ENCODE measurements at places on chromosomes 12 and 14.
A peak's percentile ranks its signal among the peaks of the same experiment; 100 is the strongest.

DNA sequence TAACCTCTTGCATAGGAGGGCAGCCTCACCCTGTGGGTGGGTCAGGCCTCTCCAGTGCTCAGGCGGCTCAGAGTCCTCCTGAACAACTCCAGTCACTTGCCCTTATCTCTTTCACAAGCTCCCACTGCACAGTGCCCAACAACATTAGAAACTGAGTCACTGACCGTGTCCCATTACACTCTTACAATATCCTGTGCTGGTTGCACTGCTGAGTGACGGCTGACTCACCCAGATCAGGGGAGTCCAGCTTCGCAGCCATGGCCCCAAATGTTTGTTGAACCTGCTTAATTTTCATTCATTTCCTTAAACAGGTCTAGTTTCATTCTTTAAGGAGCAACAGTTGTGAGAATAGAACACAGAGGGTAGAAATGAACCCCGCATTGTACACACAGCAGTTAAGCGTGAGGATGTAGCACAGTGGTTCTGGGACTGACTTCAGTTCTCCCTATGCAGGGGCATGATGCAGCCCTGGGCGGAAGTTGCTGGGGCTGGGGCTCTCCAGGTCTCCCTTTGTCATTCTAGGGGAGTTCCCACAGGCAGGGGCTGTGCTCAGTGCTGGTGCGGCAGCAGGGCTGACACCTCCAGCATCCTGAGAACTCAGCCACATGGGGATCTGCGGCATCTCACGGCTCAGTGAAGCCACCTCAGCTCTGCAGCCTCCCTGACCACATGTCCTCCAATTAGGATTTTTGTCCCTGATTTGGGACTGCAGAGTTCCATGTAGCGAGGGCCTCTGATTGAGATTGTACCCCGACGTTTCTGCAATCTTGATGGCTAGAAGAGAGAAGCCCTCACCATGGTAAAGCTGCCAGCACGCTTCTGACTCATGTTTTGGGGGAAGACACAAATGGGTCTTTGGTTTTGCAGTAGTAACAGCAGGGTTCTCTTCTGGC, 16.1 kb downstream of the GPR68 start:
- DNase-seq, result peak; percentile 79

GRCh38 chr12:124842800-124843510, 20.7 kb downstream of the SCARB1 start:
- DNase-seq, result no peak

DNA sequence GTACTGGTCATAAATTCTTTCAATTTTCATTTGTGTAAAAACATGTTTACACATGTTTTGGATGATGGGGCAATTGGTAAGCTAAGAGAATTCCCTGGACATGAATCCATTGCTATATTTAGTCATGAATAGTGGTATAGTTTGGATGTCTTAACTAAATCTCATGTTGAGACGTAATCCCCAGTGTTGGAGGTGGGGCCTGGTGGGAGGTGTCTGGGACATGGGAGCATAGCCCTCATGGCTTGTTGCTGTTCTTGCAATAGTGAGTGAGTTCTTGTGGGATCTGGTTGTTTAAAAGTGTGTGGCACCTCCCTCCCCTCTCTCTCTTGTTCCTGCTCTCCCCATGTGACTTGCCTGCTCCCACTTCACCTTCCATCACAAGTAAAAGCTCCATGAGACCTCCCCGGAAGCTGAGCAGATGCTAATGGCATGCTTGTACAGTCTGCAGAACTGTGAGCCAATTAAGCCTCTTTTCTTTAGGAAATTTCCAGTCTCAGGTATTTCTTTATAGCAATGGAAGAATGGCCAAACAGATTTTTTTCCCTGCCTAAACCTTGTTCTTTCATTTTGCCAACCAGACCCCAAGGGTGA, 33.6 kb downstream of the CTSG start:
- no peak for DNase-seq

DNA sequence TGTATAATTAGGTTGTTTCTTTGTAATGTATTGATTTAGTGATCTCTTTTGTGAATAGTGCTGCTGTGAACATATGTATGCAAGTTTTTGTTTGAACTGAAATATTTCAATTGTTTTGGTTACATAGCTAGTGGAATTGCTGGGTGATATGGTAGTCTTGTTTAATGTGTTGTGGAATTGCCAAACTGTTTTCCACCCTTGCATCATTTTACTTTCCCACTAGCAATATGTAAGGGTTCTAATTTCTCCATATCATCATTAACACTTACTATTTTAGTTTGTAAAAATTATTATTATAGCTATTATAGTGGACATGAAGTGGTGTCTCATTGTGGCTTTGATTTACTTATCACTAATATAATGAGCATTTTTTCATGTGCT, 5.9 kb downstream of the G2E3 start:
- no peak for DNase-seq

GRCh38 chr14:89384023-89384422, 33.0 kb downstream of the FOXN3 start:
- no peak for DNase-seq

DNA sequence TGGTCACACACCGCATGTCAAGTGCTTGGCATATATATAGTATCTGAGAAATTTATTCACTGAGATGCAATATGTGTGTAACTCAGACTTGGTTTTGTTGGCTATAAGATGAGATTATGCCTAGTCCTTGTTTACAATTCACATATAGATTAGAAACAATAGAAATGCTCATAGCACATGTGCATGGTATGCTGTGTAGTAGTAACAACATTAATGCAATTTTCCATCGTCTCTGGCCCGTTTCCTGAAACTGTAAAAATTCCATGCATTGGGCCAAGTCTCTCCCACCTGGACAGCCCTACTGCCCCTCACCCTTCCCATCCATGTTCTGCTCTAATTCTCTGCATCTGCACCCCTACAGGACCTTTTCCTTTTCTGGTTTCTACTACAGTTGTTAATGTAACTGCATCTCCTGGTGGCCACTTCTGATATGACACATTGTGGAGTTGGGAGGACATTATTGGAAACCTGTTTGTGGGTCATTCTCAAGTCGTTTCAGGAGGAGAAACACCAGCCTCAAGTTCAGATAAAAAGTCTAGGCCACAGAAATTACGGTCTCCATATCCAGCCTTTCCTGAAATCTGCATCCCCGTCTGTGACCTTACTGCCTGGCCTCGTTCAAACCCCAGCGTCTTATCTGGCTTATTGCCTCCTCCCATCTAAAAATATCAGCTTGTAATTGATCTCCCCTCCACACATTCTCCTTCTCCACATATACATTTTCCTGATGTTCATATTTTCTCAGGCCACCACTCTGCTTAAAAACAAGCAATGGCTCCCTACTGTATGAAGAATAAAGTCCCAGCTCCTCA, 37.5 kb downstream of the EMP1 start:
- DNase-seq, result peak; percentile 9

GRCh38 chr12:113804961-113805600, 161.0 kb downstream of the RBM19 start:
- no peak for DNase-seq

DNA sequence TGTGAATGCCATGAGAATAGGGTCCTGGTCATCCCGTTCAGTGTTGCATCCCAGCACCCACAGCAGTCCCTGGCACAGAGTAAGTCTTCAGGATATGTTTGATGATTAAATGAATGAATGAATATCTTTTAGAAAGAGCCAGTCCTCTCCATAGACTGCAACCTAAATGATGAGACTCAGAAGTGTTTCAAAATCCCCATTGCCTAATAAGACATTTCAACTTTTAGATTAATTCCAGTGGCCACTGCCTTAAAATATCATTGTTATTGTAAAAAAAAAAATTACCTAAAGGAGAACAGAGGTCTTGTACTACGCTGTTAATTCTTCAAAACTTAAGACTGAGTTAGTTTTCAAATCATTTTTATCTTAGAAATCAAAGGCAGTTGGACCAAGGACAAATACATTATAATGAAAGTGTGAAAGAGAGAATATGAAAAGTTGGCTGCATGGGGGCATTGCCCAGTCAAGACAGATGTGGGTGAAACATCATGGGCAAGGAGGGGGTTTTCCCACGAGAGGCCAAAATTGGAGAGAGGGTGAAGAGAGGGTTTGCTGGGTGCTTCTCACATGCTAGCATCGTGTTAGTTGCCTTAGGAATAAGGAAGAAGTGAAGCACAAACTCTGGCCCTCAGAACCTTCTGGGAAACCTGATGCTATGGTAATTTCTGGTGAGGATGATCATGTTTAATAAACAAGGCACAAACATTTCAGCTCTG, 26.3 kb upstream of the CPM start:
- no peak for DNase-seq

GRCh38 chr12:54045868-54046521, 7.6 kb upstream of the HOXC4 start:
- no peak for DNase-seq

GRCh38 chr12:82019533-82019932, 260.4 kb upstream of the PPFIA2 start:
- DNase-seq, result no peak

- no peak for DNase-seq
Observed at GRCh38 chr14:77589099-77589498, 27.3 kb downstream of the SPTLC2 start.

DNA sequence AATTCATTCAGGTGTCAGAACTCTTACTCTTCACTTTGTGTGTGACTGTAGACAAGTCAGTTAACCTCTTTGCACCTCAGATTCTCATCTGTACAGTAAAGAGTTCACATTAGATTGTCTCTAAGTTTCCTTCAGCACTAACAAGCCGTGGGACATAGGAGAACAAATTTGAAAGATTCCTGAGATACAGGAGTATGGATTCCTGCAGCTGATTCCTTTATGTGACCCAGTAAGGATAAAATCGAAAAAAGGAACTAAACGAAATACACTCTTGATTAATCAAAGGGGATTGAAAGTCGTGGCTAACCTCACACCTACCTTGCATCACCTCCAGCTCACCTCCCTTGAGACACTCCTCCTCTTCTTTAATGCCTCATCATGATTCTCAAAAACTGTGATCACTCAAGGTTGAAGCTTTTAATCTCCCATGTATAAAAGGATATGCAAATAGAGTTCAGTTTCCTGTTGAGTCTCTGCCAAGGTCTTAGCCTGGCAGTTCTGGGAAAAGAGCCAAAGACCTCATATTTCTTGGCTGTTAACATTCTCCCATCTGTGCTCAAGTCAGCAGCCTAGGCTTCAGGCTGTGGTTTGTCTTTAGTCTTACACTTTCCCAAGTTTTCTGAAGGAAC, 156.6 kb downstream of the DAD1 start:
- no peak for DNase-seq

- no peak for DNase-seq
Observed at GRCh38 chr12:39348523-39348922, 94.4 kb downstream of the KIF21A start.

GRCh38 chr12:90060031-90060430, 351.4 kb upstream of the ATP2B1 start:
- no peak for DNase-seq

DNA sequence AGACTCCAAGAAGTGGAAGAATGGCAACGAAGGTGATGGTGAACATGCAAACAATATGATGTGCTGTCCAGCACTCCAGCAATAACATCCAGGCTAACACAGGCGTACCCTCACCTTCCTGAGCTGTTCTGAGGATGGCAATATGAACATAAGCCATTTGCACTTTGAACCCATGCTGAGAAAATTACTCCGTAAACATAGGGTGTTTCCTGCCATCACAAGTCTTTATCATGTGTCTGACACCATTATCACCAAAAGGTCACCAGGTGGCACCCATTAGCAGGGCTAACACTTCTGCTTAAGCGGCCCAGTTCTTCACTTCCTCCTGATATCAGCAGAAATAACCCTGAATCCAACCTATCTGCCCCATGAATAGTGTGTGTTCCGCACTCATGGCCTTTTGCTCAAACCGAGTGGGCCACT, 482.8 kb downstream of the MED13L start:
- DNase-seq, result no peak

DNA sequence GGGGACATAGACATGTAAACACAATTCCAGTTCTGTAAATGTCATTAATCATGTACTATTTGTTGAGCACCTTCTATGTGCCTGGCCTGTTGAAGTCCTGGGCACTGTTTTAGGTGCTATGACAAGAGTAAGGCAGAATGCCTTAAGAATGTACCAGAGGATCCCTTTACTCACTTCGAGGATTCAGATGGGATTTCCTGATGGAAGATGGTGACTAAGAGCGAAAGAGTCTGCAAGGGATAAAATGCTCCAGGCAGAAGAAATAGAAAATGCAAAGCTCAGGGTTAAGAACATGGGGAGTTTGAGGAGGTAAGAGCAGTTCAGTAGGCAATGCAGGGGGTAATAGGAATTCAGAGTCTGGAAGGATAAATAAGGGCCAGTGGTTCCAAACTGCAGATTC, 671.3 kb upstream of the TBX3 start:
- DNase-seq, result no peak

DNA sequence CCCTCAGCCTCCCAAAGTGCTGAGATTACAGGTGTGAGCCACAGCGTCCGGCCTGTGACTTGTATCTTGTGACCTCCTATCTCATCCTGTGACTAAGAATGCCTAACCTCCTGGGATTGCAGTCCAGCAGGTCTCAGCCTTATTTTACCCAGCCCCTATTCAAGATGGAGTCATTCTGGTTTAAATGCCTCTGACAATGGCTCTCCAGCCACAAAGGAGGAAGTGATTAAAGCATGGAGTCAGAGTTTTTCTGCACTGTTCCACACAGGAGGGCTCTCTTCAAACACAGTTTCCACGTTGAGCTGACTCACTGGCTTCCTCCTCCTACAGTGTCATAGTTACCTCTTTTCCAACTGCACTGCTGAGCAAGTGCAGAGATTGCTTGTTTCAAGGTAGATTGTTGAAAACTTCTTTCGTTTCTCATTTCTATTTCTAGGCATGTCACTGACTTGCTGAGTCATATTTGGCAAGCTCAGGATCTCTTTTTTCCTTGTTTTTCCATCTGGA, 383.8 kb downstream of the PCNX1 start:
- DNase-seq, result no peak

DNA sequence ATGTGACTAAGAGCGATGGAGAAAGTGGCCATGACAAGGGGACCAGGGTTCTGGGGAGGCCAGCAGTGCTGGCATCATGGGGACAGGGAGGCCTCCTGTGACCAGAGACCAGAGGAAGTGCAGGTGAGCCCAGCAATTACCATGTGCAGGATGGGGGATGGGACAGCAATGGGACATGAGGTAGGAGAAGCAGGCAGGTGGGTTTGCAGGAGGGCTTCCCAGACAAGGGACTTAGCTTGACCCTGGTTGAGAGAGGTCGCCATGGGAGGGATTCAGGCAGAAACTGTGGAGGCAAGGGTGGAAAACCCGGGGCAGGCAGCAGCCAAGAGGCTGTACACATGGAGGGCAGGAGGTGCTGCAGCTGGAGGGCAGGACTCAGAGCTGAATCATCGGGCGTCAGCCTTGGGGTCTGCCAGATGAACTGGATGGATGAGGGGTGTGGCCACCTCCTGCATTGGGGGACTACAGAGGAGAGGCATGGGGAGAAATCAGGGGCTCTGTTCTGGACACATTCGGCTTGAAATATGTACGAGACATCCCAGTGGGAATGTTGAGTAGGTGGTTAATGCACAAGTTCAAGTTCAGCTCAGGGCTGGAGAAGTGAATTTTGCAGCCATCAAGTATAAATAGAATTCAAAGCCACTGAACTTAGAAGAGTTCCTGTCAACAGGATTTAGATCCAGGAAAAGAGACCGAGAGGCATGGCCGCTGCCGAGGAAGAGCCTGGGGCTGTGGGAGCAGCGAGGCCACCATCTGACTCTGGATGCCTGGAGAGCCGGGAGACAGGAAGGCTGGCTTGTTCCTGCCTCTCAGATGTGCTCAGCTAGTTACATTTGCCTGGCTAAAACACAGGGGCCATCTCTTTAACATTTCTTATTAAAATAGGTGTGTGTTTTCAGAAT, 36.6 kb downstream of the SFSWAP start:
- DNase-seq, result no peak

Measured in CD4-positive, alpha-beta T cell treated with Interleukin-6 at 100 ng/mL for 8 hours (primary cell).